ENCODE measurements at places on chromosomes 6 and 20.

- DNase-seq: no peak
Measured at GRCh38 chr6:148441454-148441911, 98.8 kb downstream of the SASH1 start.

GRCh38 chr6:47221565-47221964 lies 88.1 kb downstream of the TNFRSF21 start:
- no peak for DNase-seq

- no peak for DNase-seq
Measured at GRCh38 chr20:18666803-18667415, 79.1 kb downstream of the DTD1 start.

GRCh38 chr20:34579191-34579978 lies 20.9 kb downstream of the MAP1LC3A start:
- no peak for DNase-seq

DNA sequence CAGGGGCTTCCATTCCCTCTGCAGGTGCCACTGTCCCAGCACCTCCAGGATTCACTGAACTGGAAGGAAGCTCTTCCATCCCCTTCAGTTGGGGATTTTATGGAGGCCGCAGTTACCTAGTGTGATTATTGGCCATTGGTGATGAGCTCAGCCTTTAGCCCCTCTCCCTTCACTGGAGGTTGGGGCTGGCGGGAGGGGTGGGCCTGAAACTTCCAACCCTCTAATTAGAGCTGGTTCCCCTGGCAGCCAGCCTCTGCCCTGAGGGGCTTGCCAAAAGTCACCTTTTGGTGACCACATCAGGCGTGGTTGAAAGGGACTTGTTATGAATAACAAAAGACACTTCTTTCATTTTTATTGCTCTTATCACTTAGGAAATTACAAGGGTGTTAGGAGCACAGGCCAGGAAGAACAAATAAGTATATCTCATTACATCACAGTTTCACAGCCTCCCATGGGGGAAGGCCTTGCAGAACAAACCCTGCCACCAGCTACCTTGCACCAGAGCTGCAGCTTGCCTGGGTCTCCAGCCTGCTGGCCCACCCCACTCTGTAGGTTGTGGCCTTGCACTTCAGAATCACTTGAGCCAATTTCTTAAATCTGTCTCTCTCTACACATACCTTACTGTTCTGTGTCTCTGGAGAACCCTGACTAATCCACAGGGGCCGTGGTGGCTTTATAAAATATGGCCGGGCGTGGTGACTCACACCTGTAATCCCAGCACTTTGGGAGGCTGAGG lies 5.0 kb downstream of the PYGB start:
- no peak for DNase-seq

DNA sequence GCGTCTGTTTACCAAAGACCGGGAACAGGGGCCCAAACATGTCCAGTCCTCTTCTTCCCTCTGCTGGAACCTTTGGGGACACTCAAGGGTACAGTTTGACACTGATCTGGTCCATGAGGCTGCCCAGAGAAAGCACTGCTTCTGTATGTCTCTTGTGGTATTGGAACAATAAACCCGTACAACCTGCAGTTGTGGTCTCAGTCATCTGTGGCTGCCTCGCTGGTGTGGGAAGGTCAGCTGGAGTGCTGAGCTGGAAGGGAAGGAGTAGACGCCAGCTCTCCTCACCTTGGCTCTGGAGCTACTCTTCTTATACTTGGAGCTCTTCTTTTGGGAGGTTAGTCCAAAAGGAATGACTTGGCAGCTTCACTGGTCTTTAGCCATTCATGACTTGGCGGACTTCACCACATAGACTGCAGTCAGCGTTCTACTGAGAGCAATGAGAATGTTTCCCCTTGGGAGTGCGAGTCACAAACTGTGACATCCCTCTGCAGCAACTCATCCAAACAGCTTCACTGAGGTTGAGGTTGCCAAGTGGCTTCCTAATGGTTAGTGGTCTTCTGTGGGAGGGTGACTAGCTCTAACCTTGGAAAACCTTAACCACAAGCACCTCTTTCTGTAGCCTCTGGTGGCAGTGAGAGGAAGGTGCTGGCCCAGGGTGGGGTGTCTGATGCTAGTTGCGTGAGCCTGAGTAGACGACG lies 81.2 kb downstream of the ASXL1 start:
- no peak for DNase-seq

- DNase-seq: no peak
Measured at GRCh38 chr6:54578261-54578660, 268.3 kb upstream of the FAM83B start.

DNA sequence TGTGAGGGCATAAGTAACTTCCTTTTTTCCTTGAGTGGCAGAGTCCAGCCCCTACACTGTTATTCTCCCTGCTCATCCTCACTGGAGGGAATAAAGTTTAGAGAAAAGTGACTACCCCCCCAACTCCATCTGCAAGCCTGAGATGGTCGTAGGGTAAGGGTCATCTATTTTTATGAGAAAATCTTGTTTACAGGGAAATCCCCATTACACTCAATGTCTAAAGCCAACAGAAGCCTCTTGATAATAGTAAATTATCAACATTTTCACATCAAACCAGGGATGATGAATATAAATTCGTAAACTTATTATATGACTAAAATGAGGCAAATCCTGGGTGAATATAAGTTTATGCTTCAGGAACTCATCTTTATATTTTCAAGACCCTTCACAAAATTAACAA lies 174.0 kb upstream of the KCNK16 start:
- no peak for DNase-seq

DNA sequence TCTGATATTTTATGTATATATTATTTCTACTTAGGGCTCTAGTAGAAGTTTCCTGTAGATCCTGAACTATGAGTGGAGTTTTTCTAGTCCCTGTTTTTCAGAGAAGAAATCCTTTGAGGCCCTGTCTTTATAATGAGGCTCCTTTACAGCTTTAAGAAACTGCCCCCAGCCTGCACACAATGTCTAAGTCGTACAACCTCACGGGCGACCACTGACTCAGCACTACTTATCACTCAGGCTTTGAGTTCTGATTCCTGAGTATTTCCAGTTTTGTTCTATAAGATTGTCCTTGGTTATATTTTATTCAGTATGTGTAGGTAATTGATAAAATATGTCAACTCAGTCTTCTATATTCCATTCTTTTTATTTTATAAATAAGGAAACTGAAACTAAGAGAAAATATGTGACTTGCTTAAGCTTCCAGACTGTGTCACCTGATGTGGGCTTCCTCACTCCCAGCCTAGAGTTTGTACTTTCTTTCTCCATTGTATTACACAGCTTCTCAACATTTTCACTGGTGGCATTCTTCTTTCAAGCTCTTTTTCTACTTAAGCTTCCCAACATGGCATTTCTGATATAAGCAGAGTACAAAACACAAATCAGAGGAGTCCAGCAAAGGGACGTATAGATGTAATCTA lies 167.0 kb downstream of the TBX18 start:
- no peak for DNase-seq

DNA sequence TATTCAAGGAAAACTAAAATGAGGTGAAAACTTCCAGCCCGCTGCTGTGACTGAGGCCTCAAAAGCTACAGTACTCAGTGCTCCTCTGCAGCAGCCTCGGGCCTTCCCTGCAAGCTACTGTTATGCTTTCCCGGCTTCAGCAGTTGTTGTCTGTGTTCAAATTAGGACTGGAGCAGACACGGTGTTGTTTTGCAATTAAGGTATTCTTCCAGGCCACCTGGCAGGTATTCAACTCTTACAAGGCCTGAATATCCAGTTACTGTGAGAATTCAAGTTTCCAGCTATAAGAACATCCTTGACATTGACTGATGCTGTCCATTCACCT lies 10.7 kb downstream of the TXNDC5 start:
- no peak for DNase-seq

GRCh38 chr6:142925575-142926110 lies 19.3 kb downstream of the HIVEP2 start:
- no peak for DNase-seq

DNA sequence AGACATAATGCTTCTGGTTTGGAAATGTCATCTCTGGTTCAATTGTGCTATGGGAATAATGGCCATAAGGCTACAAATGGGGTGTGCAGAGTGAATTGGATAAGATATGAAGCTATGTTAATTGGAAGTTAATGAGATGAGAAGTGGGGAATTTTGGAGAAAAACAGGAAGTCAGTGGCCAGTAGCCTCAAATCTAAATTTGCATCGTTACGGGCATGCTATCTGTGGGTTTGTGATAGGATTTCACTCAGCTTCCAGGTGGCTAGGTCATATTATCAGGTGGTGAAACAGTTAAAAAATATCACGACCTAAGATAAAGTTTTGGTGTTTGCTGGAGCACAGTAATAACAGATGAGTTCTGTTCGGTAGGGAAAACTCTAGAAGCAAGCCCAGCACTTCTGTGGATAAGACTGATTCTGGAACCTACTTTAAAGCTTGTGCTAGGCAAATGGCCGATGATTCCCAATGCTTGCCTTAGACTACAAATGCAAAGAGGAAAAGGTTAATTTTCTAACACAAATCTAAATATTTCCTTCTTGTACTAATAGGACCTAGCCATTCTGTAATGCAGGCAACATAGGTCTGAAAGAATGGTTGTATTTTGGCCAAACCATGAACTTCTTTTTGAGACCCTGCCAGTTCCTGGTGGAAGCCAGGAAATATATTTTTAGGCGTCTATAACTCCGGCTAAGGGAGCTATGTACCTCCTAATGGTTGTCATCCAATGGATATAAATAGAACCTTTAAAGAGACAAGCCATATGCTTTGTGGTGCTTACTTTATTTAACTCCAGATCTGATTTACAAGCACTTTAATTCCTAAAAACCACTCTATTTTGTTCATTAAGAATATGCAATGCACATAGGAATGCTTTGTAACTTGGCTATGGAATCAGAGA lies 111.0 kb downstream of the PLCB1 start:
- no peak for DNase-seq

DNA sequence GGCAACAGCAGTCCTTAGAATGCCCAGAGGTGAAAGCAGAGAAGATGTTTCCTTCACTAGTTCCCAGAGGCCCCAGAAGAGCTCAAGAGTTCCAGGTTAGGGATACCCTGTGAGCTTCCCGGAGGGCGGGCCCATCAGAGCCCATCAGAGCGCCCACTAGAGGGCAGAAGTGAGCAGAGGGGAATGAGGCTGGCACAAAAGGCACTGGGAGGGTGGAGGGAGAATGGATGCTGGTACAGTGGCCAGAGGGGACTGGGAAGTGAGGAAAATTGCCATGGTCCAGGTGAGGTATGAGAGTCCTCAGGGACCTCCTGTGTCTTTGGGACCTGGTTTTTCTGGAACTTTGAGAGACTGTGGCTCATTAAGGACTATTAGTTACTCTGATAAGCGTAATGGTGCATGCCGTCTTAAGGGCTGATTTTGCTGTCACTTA lies 57.3 kb downstream of the LINC00237 start:
- peak; percentile 26 for DNase-seq

GRCh38 chr6:71028236-71028876 lies 71.5 kb upstream of the B3GAT2 start:
- DNase-seq: no peak

GRCh38 chr6:255041-255750 lies 37.1 kb upstream of the DUSP22 start:
- no peak for DNase-seq

- no peak for DNase-seq
Measured at GRCh38 chr6:18464176-18464575, 77.0 kb downstream of the RNF144B start.

GRCh38 chr6:17012421-17013225 lies 89.2 kb upstream of the STMND1 start:
- DNase-seq: no peak
